Activated T-helper 2 cell treated with anti-CD3 and anti-CD28 coated beads, Interferon-gamma antibody, Interleukin-2, Interleukin-4, amounts not matched to agents 10 μg/mL and 5 μg/mL and 100 μg/mL, durations not matched to agents 14 hours and 24 hours and 36 hours (primary cell): ENCODE measurements at places on chromosomes 3 and 15.

GRCh38 chr15:60411774-60412425, 14.1 kb upstream of the ANXA2 start:
- no peak for DNase-seq
- H3K4me1 ChIP-seq, result peaks cover 12% of the 10 kb centered on the region
- H3K36me3 ChIP-seq, result no peaks in the 10 kb centered on the region
- no peak overlapping the region for H3K4me3 ChIP-seq

DNA sequence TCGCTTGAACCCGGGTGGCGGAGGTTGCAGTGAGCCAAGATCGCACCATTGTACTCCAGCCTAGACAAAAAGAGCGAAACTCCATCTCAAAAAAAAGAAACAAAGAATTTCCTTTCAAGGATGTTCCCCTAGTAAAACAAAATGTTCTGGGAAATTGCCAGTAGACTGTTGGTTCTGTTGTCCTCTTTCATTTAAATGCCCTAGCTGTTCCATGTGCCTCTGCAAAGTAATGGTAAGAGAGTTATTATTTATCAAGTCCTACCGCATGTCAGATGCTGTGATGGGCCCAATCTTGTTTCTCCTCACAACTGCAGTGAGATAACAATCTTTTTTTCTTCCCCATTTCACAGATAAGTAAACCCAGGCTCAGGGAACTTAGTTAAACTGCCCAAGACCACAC, 254.3 kb upstream of the TPM1 start:
- no peak overlapping the region for H3K27ac ChIP-seq
- no peaks in the 10 kb centered on the region for H3K27me3 ChIP-seq
- no peak overlapping the region for H3K4me3 ChIP-seq
- no peaks in the 10 kb centered on the region for H3K4me1 ChIP-seq

DNA sequence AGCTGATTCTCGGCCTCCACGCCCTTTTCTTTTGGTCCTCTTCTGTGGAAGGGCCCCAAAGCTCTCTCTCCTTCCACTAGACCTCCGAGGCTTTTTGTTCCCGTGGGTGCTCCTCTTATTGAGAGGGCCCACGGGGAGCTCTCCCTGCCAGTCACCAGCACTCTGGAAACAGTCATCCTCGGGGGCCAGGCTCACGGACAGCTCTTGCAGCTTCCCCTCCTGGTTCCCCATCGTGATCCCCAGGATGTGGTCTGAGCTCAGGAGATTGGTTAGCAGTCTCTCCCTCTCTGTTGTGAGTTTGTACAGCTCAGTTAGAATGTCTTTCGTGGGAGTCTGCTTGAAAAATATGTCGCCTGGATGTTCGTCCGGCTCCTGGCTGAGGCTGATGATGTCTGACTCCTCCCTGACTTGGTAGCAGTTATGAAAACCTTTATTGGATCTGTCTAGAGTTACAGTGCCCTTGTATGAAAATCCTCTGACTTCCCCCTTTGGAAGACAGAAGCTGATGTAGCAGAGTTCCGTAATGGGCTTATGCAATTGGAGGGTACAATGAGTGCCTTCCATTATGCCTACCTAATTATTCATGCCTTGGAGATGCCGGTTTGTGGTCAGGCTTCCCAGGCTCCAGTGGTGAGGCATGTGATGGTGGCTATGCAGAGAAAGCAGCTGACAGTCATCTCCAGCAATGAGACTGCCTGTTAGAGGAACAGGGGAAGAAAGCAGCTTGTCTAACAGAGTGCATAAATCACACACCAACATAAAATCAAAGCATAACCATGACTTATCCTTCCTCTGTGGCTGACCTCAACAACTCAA, 40.0 kb downstream of the FMN1 start:
- no peaks in the 10 kb centered on the region for H3K4me1 ChIP-seq
- H3K27ac ChIP-seq, result no peak overlapping the region
- peaks cover 54% of the 10 kb centered on the region for H3K27me3 ChIP-seq

GRCh38 chr3:14505803-14506500, 34.2 kb downstream of the GRIP2 start:
- no peaks in the 10 kb centered on the region for H3K4me1 ChIP-seq
- H3K27me3 ChIP-seq, result no peaks in the 10 kb centered on the region
- H3K27ac ChIP-seq, result no peak overlapping the region
- no peak for DNase-seq
- H3K36me3 ChIP-seq, result no peaks in the 10 kb centered on the region
- H3K4me3 ChIP-seq, result no peak overlapping the region

DNA sequence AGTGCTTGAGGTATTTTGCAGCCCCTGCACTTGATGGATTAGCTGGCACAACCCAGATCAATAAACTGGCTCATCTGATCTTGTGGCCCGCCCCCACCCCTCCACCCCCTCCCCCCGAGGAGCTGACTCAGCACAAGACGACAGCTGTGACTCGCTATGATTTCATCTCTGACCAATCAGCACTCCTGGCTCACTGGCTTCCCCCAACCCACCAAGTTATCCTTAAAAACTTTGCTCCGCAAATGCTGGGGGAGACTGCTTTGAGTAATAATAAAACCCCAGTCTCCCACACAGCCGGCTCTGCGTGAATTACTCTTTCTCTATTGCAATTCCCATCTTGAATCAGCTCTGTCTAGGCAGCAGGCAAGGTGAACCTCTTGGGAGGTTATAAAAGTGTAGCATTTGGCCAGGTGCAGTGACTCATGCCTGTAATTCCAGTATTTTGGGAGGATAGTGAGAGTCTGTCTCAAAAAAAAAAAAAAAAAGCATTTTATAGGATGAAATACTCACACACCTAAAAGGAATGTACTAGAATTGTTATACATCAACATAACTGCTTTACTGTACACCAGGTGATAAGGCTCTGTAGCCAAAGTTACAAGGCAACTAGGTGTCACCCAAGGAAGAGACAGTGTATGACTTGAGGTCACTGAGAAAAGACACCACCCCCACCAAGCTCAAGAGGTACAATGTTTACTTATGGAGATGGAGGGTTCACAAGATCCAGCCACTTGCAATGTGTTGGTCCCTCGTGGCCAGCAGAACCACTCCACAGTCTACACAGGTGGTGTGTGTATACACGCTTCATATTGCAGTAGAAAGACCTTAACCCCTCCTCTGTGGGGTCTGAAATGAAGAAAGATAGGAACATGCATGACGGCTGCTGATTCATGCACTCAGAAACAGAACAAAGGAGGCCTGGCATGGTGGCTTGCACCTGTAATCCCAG, 8.6 kb downstream of the ZNF445 start:
- no peak overlapping the region for H3K4me3 ChIP-seq
- peak overlapping the region; percentile 10 for H3K27ac ChIP-seq
- no peak for DNase-seq
- no peaks in the 10 kb centered on the region for H3K27me3 ChIP-seq
- H3K4me1 ChIP-seq, result peaks cover 32% of the 10 kb centered on the region

GRCh38 chr15:38650936-38651327, 86.3 kb upstream of the RASGRP1 start:
- peak overlapping the region; percentile 96 for H3K27ac ChIP-seq
- H3K27me3 ChIP-seq, result no peaks in the 10 kb centered on the region
- H3K4me3 ChIP-seq, result peak overlapping the region; percentile 75
- H3K4me1 ChIP-seq, result peaks cover 76% of the 10 kb centered on the region
- peaks cover 18% of the 10 kb centered on the region for H3K36me3 ChIP-seq
- DNase-seq, result no peak
